ENCODE measurements at places on chromosomes 11 and 22.

- no peak for DNase-seq
These were observed 15.1 kb downstream of the RCN1 start for GRCh38 chr11:32105871-32106560.

DNA sequence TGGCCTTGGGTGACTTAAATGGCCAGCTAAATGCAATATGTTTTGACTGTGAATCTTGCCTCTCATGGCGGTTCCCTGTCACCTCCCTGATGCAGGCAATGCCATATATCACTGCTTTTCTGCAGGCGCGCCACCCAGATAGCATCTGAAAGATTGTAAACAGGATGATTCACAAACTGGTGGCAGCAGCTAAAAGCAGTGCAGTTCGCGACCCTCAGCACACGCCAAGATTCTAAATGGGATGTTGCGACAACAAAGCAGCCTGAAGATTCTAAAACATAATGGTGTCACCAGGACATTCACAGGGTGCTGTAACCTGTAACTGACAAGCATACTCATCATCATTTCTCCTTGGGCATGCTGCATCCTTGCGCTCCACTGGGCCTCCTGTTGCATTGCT is 440.4 kb upstream of the CADM1 start:
- DNase-seq, result no peak

DNA sequence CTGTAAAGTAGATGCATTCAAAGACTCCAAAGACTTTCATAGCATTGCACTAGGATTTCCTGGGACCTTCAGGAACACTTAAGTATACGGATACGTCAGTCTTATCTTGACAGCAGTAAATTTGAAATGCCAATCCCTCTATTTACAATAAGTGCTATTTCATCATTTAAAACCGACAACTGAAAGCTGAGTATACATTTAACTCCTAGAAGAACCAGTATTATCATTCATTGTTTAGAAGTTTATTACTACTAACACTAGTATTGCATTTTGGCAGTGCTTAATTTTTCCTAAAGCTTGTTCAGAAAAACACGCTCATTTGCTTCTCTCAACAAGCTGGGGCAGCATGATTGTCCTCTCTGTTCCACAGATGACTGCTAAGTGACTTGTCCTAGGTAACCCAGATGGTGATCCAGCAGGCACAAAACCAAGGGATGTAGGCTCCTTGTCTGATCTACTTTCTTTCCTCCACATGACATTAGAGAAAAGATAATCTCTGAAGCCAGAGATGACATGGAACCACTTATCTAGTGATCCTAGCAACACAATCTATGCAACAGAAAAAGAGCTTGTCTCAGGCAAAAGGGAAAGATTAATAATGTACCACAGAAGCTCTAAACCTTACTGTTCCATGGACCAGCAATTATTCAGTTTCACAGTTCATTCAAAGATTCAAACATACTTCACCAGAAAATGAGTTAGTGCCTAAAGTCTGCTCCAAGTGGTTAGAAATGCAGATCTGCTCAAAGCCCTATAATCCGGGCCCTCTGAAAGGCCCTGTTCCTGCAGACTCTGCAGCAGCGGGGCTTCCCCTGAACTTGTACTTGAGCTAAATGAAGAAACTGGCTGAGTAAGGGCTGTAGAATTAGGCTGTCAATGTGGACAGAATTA is 5.2 kb downstream of the MAML2 start:
- DNase-seq, result no peak

DNA sequence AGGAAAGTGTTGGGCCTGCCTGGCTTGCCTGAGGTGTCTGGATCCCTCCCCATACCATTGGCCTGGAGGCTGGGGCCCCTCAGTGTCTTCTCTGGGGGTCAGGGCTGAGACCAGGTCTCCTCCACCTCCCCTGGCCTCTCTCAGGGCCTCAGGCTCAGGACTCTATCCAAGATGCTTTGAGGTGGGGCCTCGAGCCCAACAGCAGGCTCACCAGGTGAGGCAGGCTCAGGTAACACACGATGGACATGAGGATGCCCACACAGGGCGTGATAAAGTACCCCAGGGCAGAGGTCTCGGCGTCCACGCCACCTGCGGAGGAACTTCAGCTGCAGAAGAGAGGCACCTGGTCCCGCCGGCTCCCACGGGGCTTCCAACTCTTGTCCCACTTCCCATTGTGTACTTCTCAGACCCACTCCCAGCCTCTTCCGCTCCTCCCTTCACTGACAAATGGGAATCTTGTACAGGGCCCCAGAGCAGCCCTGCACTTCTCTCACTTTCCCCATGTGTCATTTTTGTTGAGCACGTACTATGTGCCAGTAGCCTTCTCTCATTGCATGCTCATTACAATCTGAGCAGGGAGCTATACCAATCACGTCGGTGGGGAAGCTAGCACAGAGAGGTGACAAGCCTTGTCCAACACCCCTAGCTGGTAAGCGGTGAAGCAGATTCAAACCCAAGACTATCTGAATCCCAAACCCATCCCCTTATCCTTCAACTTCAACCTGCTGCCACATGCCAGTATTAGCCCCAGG is 3.8 kb downstream of the SLC29A2 start:
- DNase-seq, result no peak

DNA sequence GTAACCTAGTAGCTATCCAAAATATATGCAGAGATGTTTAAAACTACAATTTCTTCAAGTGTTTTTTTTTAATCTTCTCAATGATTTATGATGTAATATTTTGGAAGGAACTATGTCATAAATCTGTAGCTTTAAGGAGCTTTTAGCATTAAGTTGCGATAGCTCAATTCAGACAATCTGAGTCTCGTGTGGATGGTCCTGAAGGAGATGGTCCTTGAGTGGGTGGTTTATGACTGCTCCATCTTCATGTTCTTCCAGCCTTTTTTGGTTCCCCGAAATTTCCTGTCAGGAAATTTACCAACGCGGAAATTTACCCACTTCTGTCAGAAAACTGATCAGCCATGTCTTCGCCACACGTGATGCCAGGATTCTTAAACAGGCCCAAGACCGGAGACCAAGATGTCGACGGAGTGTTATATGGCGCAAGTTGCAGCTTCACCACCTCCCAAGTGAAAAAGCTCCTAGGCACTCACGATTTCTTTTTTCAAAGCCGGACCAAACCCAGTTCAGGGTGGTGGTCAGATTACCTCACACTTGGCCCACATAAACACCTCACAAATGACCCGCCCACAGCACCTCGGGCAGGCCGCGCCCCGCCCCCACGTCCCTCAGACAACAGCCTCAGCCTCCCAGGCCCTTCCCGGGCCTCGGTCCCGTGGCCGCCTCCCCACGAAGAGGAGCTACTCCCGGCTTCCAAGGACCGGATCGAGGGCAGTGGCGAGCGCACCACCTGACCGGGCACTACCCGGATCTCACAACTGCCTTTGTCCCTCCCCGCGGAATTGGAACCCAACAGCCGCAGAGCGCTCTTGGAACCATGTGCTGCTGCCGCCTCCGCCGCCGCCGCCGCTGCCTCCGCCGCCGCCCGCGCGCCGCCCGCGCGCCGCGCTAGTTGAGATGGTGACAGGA is at the start of gene MORC2:
Gene MORC2, minus strand, starts transcription at position 760 of the 909 bp plus-strand sequence. CDS start 885 bp downstream, outside the sequence.
- no peak for DNase-seq

DNA sequence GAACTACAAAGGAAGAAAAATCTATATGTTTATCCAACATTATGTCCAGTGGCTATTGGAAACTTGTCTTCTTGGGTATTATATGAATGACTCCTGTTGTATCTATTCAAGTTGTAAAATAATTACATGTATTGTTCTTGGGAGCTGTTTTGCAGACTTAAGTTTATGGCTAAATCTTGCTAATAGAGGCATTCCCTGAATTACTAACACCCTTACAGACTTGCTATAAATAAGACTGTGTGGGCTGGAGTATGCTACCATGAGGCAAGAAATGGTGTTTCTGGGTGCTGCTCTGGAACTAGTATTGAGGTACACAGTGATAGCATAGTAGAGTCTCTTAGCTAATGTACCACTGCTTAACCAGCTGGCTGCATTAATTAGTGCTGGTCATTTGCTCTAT is 155.1 kb downstream of the HIPK3 start:
- DNase-seq, result no peak

DNA sequence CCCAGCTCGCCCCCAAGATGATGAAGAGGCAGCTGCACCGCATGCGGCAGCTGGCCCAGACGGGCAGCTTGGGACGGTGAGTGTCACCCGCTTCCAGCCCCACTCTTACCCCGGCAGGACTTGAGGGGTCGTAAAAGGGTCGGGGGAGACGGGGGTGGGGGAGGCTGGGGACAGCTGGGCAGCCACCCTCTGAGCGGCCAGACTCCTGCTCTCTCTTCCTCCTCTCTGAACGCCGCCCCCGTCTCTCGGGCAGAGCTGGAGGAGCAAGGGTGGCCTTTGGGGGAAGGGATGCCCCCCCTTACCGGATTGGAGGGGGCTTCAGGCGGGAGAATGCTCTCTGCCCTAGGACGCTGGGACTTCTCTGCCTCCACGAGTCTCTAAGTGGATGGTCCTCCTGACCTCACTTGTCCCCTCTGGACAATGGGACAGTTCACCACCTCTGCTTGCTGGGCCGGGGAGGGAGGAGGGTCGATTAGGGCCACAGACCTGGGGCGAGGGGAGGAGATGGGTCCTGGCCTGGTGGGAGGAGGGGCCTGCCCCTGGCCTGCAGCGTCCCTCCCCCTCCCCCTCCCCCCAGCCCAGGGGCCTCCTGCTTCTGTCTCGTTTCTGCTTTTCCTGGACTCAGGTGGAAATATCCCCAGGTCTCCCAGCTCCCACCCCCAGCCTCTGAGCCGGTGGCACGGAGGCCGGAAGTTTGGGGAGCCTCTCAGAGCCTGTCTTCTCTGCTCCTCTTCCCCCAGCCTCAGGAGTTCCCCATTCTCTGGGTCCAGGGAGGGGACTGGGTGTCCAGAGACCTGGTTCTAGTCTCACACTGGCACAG is 512 bp downstream of the SH3BP1 start:
- DNase-seq, result peak; percentile 32

DNA sequence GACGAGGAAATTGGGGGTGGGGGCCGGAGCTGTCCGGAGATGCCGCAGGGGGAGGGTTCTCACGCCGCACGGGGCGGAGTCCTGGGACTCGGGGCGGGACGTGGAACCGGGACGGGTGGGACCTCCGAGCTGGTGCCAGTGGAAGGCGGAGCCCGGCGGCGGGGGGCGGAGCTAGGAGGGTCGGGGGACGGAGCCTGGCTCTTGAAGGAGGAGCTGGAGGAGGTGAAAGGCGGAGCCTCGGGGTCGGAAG is 271 bp downstream of the FKBP2 start:
- DNase-seq, result peak; percentile 100

DNA sequence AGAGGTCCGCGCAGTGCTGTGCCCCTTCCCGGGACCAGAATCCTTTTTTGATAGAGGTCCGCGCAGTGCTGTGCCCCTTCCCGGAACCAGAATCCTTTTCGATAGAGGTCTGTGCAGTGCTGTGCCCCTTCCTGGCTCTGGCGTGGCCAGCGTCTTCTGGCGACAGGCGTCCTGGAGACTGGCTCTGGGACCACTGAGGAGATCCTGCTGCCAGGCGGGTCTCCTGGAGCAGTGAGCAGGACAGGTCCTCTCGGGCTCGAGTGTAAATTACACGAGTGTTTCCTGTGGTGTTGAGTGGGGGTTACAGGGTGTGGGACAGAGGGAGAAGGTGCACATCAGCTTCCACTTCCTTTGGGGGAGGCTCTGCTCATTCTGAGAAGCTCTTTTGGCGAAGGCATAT is 98.1 kb downstream of the TBC1D22A start:
- no peak for DNase-seq

- no peak for DNase-seq
These were observed 18.4 kb downstream of the GRIK4 start for GRCh38 chr11:120529911-120530310.

GRCh38 chr11:6598555-6598954 is 4.9 kb downstream of the RRP8 start:
- no peak for DNase-seq

- no peak for DNase-seq
These were observed 19.8 kb downstream of the SAA1 start for GRCh38 chr11:18285841-18286240.

- peak; percentile 48 for DNase-seq
These were observed 88.4 kb downstream of the SLC1A2 start for GRCh38 chr11:35330931-35331330.

DNA sequence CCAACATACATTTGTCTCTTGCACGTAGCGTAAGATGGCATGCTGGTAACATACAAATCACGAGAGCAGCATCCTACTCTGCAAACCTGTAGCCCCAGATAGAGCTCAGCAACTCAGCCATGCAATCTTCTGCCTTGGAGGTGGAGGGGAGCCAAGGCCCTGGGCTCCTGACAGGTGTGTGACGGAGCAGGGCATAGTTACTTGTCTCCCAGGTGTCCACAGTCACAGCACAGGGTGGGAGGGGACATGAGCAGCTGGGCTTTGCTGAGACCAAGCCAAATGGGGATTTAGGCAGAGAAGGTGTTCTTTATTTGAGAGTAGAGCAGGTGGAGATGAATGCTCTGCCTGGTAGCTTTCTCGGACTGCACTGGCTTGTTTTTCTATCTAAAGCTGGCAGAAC is 111.7 kb downstream of the TEAD1 start:
- no peak for DNase-seq

GRCh38 chr11:10653946-10654810 is 39.4 kb downstream of the IRAG1 start:
- no peak for DNase-seq

DNA sequence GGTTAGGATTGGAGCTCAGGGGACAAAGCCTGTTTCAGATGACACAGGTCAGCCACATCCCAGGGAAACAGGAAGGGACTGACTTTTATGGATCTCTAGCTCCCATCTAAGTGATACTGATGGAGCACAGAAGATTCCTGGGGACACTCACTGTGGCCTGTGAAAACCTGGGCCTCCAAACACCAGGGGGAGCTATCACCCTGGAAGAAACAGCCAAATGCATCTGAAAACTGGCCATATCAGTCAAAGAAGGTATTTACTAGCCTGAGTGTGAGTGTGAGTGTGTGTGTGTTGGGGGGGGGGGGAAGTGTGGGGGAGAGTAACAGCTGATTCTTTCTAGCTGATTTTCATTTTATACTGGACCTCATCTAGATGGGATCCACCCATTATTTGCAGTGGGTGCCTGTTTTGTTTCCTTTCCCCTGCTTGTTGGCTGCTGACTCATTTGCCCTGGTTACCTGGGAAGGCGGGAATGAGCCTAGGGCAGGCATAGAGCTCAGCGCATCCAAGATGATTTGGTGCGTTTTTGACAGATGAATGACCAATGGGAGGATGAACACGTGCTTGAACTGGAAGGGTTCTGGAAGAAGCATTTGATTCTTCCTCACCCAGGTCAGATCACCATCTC is 284.0 kb downstream of the KIRREL3 start:
- DNase-seq, result no peak

DNA sequence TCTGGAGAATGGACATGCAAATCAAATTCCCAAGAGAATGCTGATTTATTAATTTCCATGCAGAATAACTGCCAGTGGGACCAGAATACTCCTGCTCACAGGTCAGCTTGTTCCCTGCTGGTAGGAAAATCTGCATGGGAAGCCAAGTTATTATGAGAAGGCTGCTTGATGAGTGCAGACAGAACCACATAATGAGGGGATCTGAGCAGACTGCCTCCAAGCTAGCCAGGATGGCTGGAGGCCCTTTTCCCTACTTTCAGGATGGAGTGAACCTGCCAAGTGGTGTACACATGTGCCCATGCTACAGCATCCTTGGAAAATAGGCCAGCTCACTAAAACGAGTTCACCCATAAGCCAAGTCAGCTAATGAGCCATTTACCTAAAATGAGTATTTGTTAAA is 55.2 kb upstream of the ZBED5 start:
- DNase-seq, result no peak

- DNase-seq, result no peak
These were observed 48.4 kb upstream of the POLD3 start for GRCh38 chr11:74543991-74544390.

- no peak for DNase-seq
These were observed 22.5 kb upstream of the SEPTIN5 start for GRCh38 chr22:19691721-19692341.

GRCh38 chr11:1692708-1693326 is 4.2 kb upstream of the KRTAP5-6 start:
- no peak for DNase-seq

GRCh38 chr22:27706489-27706888 is 95.1 kb downstream of the MN1 start:
- no peak for DNase-seq

Data from CD8-positive, alpha-beta memory T cell (primary cell).